ENCODE measurements at places on chromosomes 2 and 18.

GRCh38 chr2:190408538-190409271, 550 bp downstream of the MFSD6 start:
- DNase-seq, result peak; percentile 77

DNA sequence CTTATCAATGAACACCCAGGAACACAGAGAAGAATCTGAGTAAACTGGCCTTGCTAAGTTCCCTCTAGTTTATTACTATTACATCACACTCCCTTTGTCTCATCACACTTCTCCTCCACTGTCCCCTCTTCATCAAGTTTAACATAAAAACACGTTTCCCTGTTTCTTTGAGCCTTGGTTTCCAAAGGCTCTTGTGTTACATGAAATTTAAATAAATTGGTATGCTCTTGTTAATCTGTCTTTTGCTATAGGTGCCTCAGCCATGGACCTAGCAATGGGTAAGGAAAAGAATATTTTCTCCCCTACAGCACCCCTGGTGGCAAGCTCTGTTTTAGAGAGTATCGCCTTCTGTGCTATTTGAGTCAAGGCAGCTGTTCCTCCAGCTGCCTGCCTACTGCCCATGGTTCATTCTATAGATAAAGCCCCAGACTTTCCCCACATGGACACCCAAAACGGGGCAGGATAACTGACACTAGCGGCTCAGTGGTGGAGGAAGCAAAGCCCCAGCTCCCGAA, 31.8 kb downstream of the TGIF1 start:
- DNase-seq, result no peak

- DNase-seq, result no peak
Measured at GRCh38 chr2:237962432-237963084, 4.3 kb upstream of the UBE2F start.

- DNase-seq, result no peak
Measured at GRCh38 chr2:209473930-209474419, 50.1 kb downstream of the MAP2 start.

DNA sequence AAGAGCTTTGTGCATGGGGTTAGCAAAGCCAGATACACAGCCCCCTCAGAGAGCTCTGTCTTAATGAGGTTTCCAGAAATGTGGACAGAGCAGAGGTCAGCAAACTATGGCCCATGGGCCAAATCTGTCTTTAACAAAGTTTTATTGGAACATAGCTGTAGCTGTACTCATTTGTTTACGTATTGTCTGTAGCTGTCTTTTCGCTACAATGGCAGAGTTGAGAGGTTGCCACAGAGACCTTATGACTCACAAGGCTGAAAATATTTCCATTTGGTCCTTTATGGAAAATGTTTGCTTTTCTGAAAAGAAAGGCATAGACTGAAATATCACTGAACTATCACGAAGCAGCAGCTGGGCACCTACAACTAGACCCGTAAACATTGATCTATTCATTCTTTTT, 841.8 kb downstream of the SLC4A3 start:
- no peak for DNase-seq

- DNase-seq, result no peak
Measured at GRCh38 chr2:224379172-224379571, 22.7 kb downstream of the FAM124B start.

GRCh38 chr2:173991856-173992588, 26.8 kb upstream of the SP3 start:
- no peak for DNase-seq

DNA sequence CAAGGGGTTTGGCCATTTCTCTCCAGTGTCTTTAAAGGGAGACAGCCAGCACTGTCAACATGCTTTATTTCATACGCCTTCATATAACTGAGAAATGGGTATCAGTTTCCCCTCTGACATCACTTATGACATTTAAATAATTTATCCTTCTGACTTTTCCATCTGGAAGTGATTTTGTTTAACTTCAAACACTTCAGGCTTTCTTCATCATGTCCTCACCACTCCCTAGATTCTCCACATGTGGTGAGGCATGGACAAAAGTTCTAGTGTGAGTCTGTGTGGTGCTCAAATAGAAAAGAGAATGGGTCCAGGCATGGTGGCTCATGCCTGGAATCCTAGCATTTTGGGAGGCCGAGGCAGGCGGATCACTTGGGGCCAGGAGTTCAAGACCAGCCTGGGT, 158.6 kb downstream of the TXNL1 start:
- DNase-seq, result no peak

DNA sequence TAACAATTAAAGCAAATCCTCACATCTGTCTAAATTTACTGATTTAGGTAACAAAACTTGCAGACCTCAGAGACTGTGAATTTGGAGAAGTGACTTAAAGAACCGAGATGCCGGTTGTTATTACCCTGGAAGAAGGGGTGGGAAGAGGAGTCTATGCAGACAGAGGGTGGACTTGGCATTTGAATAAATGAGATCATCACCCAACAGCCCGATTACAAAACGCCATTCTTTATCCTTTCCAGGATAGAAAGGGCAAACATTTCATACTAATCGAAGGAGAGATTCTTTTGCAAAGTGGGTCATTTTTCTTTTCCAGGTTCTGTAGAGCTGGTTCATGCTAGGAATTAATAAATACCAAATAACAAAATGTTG, 73.1 kb upstream of the TPO start:
- no peak for DNase-seq

GRCh38 chr2:241329669-241330615, 14.2 kb downstream of the SEPTIN2 start:
- no peak for DNase-seq

- no peak for DNase-seq
Measured at GRCh38 chr18:60020107-60020925, 120.5 kb downstream of the PMAIP1 start.

DNA sequence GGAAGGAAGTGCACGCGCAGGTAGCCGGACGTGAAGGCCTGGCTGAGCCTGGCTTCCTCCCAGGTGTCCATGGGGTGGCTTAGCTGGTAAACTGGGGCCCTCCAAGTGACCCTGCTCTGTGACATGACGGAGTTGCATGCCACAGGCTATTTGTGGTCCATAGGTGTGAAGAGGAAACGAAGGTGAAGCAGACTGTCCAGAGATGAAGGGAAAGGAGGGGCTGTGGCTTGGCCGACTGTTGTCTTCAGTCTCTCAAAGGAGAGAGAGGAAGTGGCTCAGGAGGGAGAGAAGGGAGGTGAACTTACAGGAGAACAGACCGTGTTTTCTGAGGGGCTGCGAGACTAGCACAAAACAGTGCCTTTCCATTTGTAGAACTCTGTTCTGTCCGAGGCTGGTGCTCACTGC, 19.3 kb downstream of the INPP5D start:
- DNase-seq, result no peak
